NB4 (cell line): ENCODE measurements at places on chromosomes 1 and 21.

- DNase-seq, result no peak
These were observed 19.6 kb upstream of the ERO1B start for GRCh38 chr1:236301080-236301957.

- DNase-seq, result peak; percentile 88
These were observed 17.5 kb upstream of the VSIG8 start for GRCh38 chr1:159879977-159880376.

- no peak for DNase-seq
These were observed 74.1 kb downstream of the OLFML2B start for GRCh38 chr1:161949548-161949947.

DNA sequence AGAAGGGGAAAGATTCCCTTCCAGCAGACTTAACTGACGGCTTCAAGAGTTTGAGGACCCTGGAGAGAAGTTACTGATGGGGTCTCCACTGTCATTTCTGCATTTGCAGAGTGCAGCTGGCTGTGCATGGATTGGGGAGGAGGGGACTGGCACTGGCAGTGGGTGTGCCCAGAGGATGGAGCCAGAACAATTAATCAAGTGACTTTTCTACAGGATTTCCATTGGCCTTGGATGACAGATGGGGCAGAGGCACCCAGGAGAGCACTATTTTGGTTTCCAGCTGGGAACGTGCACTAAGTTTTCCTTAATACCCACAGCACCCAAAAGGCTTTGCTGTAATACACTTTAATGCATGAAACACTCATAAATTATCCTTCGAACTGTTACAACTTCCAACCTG lies 1.3 kb downstream of the NGF start:
- no peak for DNase-seq
